CD4-positive, alpha-beta T cell treated with Interleukin-12 subunit alpha and Interleukin-12 subunit beta, for 1 hour (primary cell): ENCODE measurements at places on chromosomes 13 and 19.

DNA sequence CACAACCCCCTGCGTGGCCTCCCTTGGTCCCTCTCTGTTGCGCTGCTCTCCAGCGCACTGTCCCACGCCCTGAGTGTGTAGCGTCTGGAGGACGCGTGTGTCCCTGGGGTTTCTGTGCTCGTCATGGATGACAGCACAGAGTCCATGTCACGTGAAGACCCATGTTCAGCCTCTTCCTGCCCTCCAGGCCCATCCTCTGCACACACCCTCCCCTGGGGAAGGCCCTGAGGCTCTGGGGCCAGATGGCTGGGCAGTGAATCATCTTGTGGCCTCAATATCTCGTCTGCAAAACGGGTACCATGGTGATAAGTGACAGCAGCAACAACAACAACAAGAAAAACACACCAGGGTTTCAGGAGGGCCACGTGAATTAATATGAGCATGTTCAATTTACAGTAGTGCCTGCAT lies 71.5 kb upstream of the ARHGEF7 start:
- DNase-seq: no peak

DNA sequence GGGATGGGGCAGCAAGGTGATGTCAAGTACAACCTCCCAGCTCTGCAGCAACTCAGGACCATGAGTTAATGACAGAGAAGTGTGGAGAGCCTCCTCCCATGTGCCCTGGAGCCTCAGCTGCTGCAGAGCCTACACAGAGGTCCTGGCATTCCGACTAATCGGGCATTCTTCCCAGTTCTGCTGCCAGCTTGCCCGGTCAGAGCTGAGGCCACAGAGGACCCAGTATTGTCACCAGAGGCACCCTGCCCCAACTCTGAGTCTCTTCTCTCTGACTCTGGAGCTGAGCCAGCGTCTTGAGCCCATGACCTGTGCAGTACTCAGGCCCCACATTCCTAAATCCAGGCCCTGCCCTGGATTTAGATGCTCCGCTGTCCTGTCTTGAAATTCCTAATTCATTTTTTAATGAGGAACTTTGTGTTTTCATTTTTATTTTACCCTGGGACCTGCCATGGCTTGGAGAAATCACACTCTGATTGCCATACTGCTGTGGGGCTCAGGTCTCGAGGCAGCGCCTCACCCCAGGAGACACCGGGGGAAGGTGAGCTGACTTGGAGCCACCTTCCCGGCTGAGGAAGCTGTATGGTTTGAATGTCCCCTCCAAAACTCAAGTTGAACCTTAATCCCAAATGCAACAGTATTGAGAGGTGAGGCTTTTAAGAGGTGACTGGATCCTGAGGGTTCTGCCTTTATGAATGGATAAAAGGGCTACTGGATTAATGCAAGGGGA lies 144.9 kb upstream of the ZNF507 start:
- DNase-seq: no peak

- no peak for DNase-seq
Measured at GRCh38 chr13:86085890-86086289, 286.7 kb upstream of the SLITRK6 start.

- DNase-seq: peak; percentile 17
Measured at GRCh38 chr13:21075379-21076249, 14.2 kb upstream of the LATS2 start.

DNA sequence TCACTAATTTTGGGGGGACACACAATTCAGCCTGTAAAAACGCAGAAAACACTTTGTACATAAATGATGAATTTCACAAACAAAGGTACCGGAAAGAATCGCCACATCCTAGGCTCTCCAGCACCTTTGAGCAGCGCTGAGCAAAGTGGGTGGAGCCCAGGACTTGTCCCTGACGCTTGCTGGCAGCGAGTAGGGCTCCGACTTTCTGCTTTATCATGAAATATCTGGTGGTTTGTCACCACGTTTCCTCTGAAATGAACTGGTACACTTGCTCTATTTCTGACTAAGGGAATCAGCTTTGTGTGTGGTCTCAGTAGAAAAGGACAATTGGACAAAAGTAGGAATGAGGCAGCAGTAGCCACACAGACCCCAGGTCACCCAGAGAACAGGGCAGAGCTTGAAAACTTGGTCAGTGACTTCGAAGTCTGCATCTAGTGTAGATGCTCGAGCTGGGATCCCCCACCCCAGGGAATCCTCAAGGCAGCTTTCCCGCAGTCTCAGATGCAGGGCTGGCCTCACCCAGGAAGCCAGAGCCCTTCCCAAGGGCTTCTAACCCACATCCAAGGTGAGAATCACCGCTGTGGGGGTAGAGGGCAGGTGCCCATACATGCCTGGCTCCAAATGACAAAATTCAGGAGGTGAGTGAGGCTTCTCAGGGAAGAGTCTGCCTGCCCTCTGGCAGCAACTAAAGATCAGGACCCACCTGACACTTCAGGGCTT lies 85.3 kb upstream of the SOX1 start:
- DNase-seq: no peak

DNA sequence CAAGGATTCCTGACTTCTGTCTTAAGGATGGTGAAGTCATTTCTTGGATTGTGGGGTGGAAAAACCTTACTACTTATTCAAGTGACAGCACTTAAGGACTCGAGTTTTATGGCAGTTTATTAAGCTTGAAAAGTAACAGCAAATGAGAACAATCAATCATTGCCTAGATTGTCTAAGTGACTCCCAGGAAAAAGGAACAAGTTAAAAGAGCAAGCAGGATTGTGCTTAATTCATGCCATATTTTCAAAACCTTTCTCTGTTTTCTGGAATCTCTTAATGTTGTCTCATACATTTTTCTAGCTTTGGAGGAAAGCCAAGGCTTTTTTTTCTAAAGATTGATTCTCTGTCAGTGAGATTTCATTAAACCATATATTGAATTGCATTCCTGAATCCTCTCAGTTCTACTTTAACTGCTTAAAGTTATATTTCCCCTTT lies 236.2 kb upstream of the HTR2A start:
- no peak for DNase-seq

GRCh38 chr19:18606281-18607225 lies at the start of gene CRLF1:
Gene CRLF1, minus strand, starts transcription at chr19:18606799. Its CDS starts 143 bp downstream, at chr19:18606656.
- no peak for DNase-seq

DNA sequence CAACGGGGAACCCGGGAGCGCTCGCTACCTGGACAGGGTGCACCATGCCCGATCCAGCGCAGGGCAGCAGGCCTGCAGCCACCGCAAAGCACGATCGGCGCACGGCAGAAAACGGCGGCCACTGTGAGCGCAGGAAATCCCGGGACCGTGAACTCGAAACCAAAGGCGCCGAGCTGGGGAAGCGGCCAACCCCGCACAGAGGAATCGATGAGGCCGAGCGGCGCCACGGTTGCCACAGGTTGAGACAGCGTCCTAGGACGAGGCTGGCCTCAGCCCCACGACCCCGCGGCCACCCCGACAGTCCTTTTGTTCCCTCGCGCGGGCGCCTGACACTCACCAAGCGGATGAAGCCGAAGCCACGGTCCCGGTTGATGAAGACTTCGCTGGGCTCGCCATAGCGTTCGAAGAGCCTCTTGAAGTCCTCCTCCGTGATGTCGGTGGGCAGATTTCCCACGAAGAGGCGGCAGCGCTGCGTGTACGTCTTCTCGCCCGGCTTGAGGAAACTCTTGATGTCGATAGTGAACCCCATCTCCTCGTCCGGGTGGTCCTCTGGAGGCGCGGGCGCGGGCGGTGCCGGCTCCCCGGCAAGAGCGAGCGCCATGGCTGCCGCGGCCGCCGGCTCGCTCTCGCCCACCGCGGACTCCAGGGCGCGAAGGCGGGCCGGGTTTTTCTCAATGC lies 557 bp downstream of the PSPC1 start:
- peak; percentile 55 for DNase-seq

DNA sequence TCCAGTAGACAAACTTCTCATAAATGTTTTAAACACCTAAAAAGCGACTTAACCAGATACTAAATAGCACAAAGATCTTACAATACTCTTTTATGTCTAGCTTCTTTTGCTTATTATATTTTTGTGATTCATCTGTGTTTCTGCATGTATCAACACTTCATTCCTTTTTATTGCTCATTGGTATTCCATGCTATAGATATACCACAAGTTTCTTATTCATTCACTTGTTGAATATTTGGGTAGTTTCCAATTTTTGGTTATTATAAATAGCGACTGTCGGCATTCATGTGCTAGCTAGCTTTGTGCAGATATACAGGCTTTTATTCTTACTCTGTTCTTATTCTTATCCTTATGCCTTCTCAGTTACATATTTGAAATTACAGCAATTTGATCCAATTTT lies 50.0 kb upstream of the RGCC start:
- no peak for DNase-seq
